ENCODE measurements at places on chromosomes 3 and 15. TPM values are rescaled to one million over a fixed set of nuclear protein-coding genes. Genes with fewer than 3 reads are reported as not detected.

The MINAR1 gene
- 0.06 TPM for polyA plus RNA-seq

The MITF gene
- polyA plus RNA-seq = 1.7 TPM

The SLC28A1 gene
- polyA plus RNA-seq = not detected

The ACAN gene
- polyA plus RNA-seq = 0.10 TPM

The PDIA3 gene
- 153 TPM for polyA plus RNA-seq

The PTH1R gene
- not detected for polyA plus RNA-seq

The HPS3 gene
- polyA plus RNA-seq = 11.0 TPM

The SPATA12 gene
- 0.17 TPM for polyA plus RNA-seq

The SLC12A1 gene
- polyA plus RNA-seq = not detected

The TMEM108 gene
- not detected for polyA plus RNA-seq

The OR5K2 gene
- polyA plus RNA-seq = not detected

The FBXO40 gene
- polyA plus RNA-seq = not detected

The MEIS2 gene
- polyA plus RNA-seq = 8.4 TPM

The SKOR1 gene
- polyA plus RNA-seq = 0.02 TPM

The SERINC4 gene
- polyA plus RNA-seq = 0.11 TPM

The PLA2G4E gene
- 0.07 TPM for polyA plus RNA-seq

The TLR9 gene
- not detected for polyA plus RNA-seq

The HDGFL3 gene
- polyA plus RNA-seq = 20.4 TPM

The UQCC5 gene
- 23.1 TPM for polyA plus RNA-seq

The ROPN1 gene
- polyA plus RNA-seq = 1.7 TPM

The LRRC31 gene
- polyA plus RNA-seq = not detected

The BFSP2 gene
- polyA plus RNA-seq = not detected

The PRR20G gene
- not detected for polyA plus RNA-seq

The FOXB1 gene
- polyA plus RNA-seq = not detected

The LARP6 gene
- polyA plus RNA-seq = 39.1 TPM

The GNAT1 gene
- 0.05 TPM for polyA plus RNA-seq

The AHSG gene
- polyA plus RNA-seq = 0.94 TPM

The ZXDC gene
- 8.7 TPM for polyA plus RNA-seq

The VGLL3 gene
- 11.1 TPM for polyA plus RNA-seq

The SYNM gene
- 0.31 TPM for polyA plus RNA-seq

The GOLGA8B gene
- polyA plus RNA-seq = 31.2 TPM

The NRROS gene
- 0.24 TPM for polyA plus RNA-seq

The RPS17 gene
- polyA plus RNA-seq = 4,815 TPM

The COL6A5 gene
- polyA plus RNA-seq = not detected

The FAM43A gene
- 0.36 TPM for polyA plus RNA-seq

The NUSAP1 gene
- polyA plus RNA-seq = 86.3 TPM

The HRG gene
- polyA plus RNA-seq = 0.20 TPM

The HAPLN3 gene
- 4.4 TPM for polyA plus RNA-seq

All from mammary epithelial cell (primary cell).